Memory B cell (primary cell): ENCODE measurements at places on chromosomes 3 and 15.

- no peak overlapping the region for H3K4me3 ChIP-seq
- no peaks in the 10 kb centered on the region for H3K36me3 ChIP-seq
- no peak overlapping the region for H3K27ac ChIP-seq
- no peaks in the 10 kb centered on the region for H3K4me1 ChIP-seq
- peaks cover 5% of the 10 kb centered on the region for H3K27me3 ChIP-seq
Measured at GRCh38 chr15:33059184-33059583, 135.3 kb downstream of the FMN1 start.

- H3K27me3 ChIP-seq, result peaks cover 1% of the 10 kb centered on the region
- DNase-seq, result no peak
- H3K27ac ChIP-seq, result no peak overlapping the region
- H3K4me1 ChIP-seq, result peaks cover 8% of the 10 kb centered on the region
Measured at GRCh38 chr3:172560026-172560425, 36.8 kb upstream of the TNFSF10 start.

- H3K27ac ChIP-seq, result peak overlapping the region; percentile 88
- H3K4me3 ChIP-seq, result peak overlapping the region; percentile 68
- no peaks in the 10 kb centered on the region for H3K36me3 ChIP-seq
- H3K4me1 ChIP-seq, result peaks cover 54% of the 10 kb centered on the region
Measured at GRCh38 chr15:63990454-63990853, 55.8 kb downstream of the DAPK2 start.

GRCh38 chr15:51736069-51736468, 1.4 kb downstream of the LYSMD2 start:
- H3K27ac ChIP-seq, result peak overlapping the region; percentile 86
- H3K4me3 ChIP-seq, result peak overlapping the region; percentile 88
- H3K36me3 ChIP-seq, result peaks cover 5% of the 10 kb centered on the region
- peaks cover 56% of the 10 kb centered on the region for H3K4me1 ChIP-seq

DNA sequence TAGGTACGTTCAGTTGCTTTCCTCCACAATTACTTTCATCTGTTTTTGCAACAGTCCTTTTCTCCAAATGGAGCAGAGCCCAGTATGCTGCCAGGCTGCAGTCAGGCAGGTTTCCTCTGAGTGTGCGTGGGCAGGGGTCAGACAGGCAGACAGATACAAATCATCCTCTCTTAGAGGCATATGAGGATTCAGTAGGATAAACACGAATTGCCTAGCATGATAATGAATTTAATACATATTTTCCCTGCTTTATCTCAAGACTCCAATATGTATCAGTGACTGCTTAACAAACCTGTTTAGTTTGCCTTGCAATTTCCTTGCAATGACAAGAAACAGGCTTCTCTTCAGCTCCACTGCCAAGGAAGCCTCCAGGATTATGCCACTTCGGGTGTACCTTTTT, 140.7 kb upstream of the NR2E3 start:
- no peaks in the 10 kb centered on the region for H3K4me1 ChIP-seq
- H3K4me3 ChIP-seq, result no peak overlapping the region
- no peak for DNase-seq
- H3K27me3 ChIP-seq, result peaks cover 10% of the 10 kb centered on the region

- H3K4me3 ChIP-seq, result no peak overlapping the region
- peaks cover 28% of the 10 kb centered on the region for H3K36me3 ChIP-seq
- no peak overlapping the region for H3K27ac ChIP-seq
- peaks cover 23% of the 10 kb centered on the region for H3K4me1 ChIP-seq
- no peak for DNase-seq
- no peaks in the 10 kb centered on the region for H3K27me3 ChIP-seq
Measured at GRCh38 chr3:52265387-52265786, 13.1 kb downstream of the WDR82 start.

GRCh38 chr3:45366290-45366689, 22.1 kb upstream of the LARS2 start:
- no peak overlapping the region for H3K27ac ChIP-seq
- H3K36me3 ChIP-seq, result peaks cover 4% of the 10 kb centered on the region
- H3K27me3 ChIP-seq, result peaks cover 16% of the 10 kb centered on the region
- DNase-seq, result no peak
- H3K4me3 ChIP-seq, result no peak overlapping the region
- H3K4me1 ChIP-seq, result no peaks in the 10 kb centered on the region

DNA sequence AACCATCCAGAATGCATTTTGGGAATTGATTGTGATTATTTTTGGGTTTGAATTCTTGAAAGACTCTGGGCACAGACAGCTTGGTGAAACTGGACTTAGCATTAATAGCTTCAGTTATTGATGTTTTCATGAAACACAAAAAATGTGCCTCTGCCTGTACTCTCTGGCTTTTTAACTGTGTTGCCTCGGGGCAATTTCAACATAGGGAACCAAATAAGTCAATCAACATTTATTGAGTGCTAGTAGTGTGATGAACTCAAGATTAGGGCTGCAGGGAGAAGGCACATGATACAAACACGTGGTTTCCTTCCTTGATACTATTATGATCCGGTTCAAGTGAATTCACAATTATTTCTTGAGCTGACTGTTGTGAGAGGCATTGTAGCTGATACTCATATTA, 50.8 kb downstream of the UNC13C start:
- H3K4me3 ChIP-seq, result no peak overlapping the region
- H3K27me3 ChIP-seq, result no peaks in the 10 kb centered on the region
- no peaks in the 10 kb centered on the region for H3K36me3 ChIP-seq
- H3K27ac ChIP-seq, result no peak overlapping the region
- H3K4me1 ChIP-seq, result no peaks in the 10 kb centered on the region

- H3K4me1 ChIP-seq, result no peaks in the 10 kb centered on the region
- peak overlapping the region; percentile 8 for H3K27ac ChIP-seq
- H3K4me3 ChIP-seq, result peak overlapping the region; percentile 9
Measured at GRCh38 chr15:55496716-55497115, 11.3 kb downstream of the DNAAF4 start.

GRCh38 chr15:70792171-70792573, 28.8 kb upstream of the UACA start:
- H3K27ac ChIP-seq, result no peak overlapping the region
- peaks cover 2% of the 10 kb centered on the region for H3K27me3 ChIP-seq
- no peak for DNase-seq
- no peak overlapping the region for H3K4me3 ChIP-seq
- no peaks in the 10 kb centered on the region for H3K36me3 ChIP-seq

- peak overlapping the region; percentile 47 for H3K4me3 ChIP-seq
- peaks cover 28% of the 10 kb centered on the region for H3K4me1 ChIP-seq
- no peaks in the 10 kb centered on the region for H3K27me3 ChIP-seq
- peak overlapping the region; percentile 98 for H3K27ac ChIP-seq
Measured at GRCh38 chr15:43187544-43188155, 2.4 kb downstream of the CCNDBP1 start.

DNA sequence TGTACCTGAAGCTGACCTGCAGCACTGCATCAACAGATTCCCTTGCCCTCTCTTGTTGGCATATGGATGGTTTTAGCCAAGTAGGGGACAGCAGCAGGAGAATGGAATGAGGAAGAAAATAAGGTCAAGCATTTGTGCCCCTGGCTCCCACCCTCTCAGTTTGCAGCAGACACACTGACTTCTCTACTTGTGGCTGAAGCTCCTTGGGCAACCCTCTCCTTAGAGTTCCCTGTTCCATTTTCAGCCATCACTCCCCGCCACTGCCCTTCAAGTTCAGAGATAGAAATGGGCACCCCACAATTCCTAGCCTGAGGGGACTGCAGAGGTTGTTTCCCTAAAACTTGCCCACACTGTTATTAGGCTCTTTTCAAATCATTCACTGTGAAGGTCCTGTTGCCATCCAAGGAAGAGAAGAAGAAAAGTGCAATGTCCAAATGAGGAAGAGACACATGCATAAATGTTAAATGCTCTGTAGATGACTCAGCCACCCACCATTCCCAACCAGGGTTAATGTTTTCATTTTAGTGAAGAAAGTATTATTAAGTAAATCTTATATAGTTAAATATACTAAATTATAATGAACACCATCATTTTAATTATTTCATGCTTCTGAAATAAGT, 295.9 kb upstream of the UBE2E2 start:
- H3K4me1 ChIP-seq, result no peaks in the 10 kb centered on the region
- peaks cover 7% of the 10 kb centered on the region for H3K27me3 ChIP-seq
- H3K27ac ChIP-seq, result no peak overlapping the region
- no peak overlapping the region for H3K4me3 ChIP-seq
- no peaks in the 10 kb centered on the region for H3K36me3 ChIP-seq

DNA sequence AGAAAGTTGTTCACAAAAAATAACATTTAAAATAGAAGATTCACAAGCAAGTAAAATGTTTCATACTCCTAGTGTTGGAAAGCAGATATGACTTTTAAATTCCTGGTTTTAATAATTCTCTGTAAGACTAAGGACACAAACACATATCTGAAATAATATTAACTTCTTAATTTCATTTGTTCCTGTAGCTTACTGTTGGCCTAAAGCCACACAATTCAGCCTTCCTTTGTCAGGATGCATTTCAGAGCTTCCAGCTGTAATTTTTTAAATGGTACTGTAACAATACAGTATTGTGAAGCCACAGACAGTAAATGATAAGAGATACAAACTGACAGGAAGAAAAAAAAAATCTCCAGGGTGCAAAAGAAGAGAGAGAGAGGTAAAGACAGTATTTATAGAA, 84.2 kb downstream of the TMCC1 start:
- DNase-seq, result no peak
- peaks cover 13% of the 10 kb centered on the region for H3K36me3 ChIP-seq
- no peaks in the 10 kb centered on the region for H3K27me3 ChIP-seq
- H3K4me3 ChIP-seq, result no peak overlapping the region
- H3K4me1 ChIP-seq, result peaks cover 12% of the 10 kb centered on the region
- H3K27ac ChIP-seq, result no peak overlapping the region

DNA sequence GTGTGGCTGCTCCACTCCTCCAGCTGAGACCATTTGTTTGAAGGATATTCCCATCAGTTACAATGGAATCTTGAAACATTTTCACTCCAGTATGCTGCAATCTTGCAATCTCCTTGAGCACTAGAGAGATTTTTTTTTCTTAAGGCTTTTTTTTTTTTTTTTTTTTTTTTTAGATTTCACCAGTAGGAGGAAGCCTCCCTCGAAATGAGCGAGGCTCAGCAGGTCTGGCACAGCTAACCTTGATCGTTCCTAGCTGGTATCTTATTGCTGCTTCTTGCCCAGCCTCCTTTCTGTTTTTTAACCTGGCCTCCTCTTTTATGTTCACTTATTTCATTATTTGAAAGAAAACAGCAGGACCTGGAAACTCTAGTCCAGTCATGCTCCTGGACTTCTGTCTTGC, 48.1 kb downstream of the RAP2B start:
- H3K27me3 ChIP-seq, result no peaks in the 10 kb centered on the region
- H3K27ac ChIP-seq, result no peak overlapping the region
- DNase-seq, result no peak
- no peaks in the 10 kb centered on the region for H3K36me3 ChIP-seq
- no peak overlapping the region for H3K4me3 ChIP-seq
- no peaks in the 10 kb centered on the region for H3K4me1 ChIP-seq

DNA sequence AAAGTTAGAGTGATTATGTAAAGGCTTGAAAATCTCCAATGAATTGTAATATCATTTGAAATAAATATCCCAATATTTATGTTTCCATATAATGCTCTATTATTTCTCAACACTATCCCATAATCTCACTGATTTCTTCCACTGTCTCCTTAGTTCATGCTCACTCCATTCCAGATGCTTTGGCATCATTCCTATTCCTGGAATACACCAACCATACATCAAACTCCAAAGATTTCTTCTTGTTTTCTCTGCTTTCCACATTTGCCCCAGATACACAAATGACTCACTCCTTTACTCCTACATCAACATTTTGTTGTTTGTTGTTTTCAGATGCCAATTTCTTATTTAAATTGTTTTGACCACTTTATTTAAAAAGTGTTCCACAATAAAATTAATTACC, 1390.8 kb downstream of the ZPLD1 start:
- no peaks in the 10 kb centered on the region for H3K4me1 ChIP-seq
- H3K27ac ChIP-seq, result no peak overlapping the region
- no peak overlapping the region for H3K4me3 ChIP-seq
- no peaks in the 10 kb centered on the region for H3K36me3 ChIP-seq
- DNase-seq, result no peak

- peaks cover 2% of the 10 kb centered on the region for H3K27me3 ChIP-seq
- H3K4me1 ChIP-seq, result no peaks in the 10 kb centered on the region
- H3K27ac ChIP-seq, result no peak overlapping the region
Measured at GRCh38 chr3:32890420-32891276, 60.8 kb upstream of the CCR4 start.

- DNase-seq, result no peak
- no peak overlapping the region for H3K4me3 ChIP-seq
- H3K27me3 ChIP-seq, result peaks cover 15% of the 10 kb centered on the region
- peaks cover 20% of the 10 kb centered on the region for H3K4me1 ChIP-seq
Measured at GRCh38 chr3:133412183-133413132, 12.6 kb downstream of the BFSP2 start.

- peaks cover 8% of the 10 kb centered on the region for H3K4me1 ChIP-seq
- no peak overlapping the region for H3K4me3 ChIP-seq
- DNase-seq, result no peak
- no peak overlapping the region for H3K27ac ChIP-seq
Measured at GRCh38 chr3:119409844-119410243, 53.6 kb downstream of the TMEM39A start.

- H3K27me3 ChIP-seq, result no peaks in the 10 kb centered on the region
- H3K4me3 ChIP-seq, result no peak overlapping the region
- H3K27ac ChIP-seq, result no peak overlapping the region
- no peaks in the 10 kb centered on the region for H3K4me1 ChIP-seq
- peaks cover 2% of the 10 kb centered on the region for H3K36me3 ChIP-seq
- no peak for DNase-seq
Measured at GRCh38 chr3:121515313-121515712, 30.5 kb downstream of the POLQ start.

DNA sequence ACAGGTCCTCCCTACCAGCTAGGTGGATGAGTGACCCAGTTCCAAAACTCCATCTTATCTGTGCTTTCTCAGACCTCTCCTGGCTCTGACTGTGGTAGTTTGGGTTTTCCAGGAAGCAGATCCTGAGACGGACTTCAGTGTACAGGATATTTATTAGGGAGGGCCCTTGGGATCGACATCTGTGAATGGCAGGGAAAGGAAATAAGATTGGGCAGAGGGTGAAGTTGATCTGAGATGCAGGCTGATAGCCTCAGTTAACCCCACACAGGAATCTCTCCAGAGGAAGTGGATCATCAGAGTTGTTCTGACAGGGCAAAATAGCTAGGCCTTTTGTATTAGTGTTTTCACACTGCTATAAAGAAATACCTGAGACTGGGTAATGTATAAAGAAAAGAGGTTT, 16.7 kb upstream of the MAPK6 start:
- peaks cover 14% of the 10 kb centered on the region for H3K4me1 ChIP-seq
- DNase-seq, result no peak
- no peaks in the 10 kb centered on the region for H3K27me3 ChIP-seq
- H3K4me3 ChIP-seq, result no peak overlapping the region
